ENCODE measurements at places on chromosomes 12 and 14.

- DNase-seq = no peak
Observed at GRCh38 chr14:95270203-95270602, 49.5 kb downstream of the CLMN start.

DNA sequence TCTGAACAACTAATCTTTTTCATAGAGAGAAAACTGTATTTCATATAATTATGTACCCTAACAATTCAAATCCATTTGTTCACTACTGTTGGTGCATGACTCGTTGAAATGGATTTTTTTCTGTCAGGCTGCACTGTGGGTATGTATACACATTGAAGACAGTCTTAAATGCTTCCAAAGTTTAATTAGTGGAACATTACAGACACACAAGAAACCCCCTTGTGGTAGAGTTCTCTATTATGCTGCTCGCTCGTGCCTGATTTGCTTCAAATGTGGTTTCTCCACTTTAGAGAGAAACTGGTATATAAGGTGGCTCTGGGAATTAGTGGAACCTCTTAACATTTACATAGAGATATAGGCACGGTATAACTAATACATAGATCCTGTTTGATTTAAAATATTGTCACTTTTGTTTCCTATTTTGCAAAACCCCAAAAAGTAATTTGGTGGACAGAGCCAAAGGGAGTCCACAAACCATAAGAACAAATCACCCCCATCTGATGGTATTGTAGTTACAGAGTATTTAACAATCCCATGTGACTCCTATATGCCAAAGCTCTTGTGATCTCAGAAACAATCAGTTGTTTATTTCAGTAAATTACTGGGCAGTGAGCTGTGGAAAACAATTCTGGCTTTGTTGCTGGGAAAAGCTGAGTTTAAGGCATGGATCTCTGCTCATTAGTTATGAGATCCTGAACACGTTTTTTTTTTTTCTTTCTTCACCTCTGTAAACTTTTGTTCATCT lies 159.5 kb downstream of the BRMS1L start:
- no peak for DNase-seq

DNA sequence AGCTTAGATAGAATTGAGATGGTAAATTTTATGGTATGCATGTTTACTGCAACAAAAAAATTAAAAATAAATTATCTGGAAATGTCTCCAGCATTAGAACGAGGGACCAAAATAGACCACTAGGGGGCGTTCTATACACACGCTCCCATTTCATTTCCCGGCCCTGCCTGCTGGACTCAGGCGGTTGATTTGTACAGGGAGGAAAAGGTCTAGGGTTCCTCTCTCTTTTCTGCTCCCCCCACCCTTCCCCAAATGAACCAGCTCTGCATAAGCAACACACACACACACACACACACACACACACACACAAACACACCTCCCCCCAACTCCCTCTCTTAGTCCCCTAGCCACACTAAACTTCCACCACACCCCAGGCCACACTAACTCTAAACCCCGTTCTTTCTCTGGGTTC lies 7.8 kb upstream of the DTX1 start:
- no peak for DNase-seq

DNA sequence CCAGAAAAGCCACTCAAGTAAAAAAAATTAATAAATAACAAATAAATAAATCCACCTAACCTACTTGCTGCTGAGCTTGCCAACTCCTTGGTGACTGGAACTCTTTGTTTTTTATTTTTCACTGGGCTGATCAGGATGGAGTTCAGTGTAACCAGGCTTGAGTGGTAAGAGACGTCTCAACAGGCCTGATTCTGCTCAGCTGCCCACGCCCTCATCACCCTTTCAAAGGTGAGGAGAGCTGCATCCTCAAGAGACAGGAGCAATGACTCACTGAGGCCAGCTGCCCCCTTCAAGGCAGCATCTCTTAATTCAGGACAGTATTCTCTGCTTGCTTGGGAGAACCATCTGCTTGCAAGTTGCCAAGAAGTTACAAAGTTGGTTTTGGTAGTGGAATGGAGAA lies 111.9 kb upstream of the CPM start:
- no peak for DNase-seq

GRCh38 chr14:86596024-86596423 lies 1066.1 kb downstream of the FLRT2 start:
- no peak for DNase-seq
